ENCODE measurements at places on chromosomes 13 and 19. TPM values are rescaled to one million over a fixed set of nuclear protein-coding genes. Genes with fewer than 3 reads are reported as not detected.

- peaks cover 6% of the 10 kb centered on the region for H3K4me1 ChIP-seq
- no peak overlapping the region for H3K4me3 ChIP-seq
- H3K27me3 ChIP-seq: no peaks in the 10 kb centered on the region
Measured at GRCh38 chr13:25752957-25753551, 298.8 kb downstream of the SHISA2 start.

The RYR1 gene
- 1.5 TPM for total RNA-seq

DNA sequence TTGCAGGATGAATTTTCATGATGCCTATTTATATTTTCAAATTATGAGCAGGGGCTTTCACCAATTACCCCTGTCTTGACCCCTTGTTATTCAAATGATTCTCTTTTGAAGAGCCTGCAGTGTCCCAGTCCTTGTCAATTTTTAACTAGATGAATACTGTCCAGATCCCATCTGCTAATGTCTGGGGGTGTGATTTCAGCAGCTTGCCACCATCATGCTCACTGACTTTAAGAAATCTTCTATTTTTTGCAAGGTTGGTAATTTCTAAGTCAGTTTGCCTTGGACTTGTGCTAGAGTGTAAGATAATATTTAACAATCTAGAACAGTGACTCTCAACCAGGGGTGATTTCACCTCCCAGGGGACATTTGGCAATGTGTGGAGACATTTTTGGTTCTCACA lies 106.0 kb downstream of the CACNA1A start:
- DNase-seq: no peak
- no peak overlapping the region for H3K27ac ChIP-seq
- H3K27me3 ChIP-seq: peaks cover 11% of the 10 kb centered on the region
- no peak overlapping the region for H3K4me3 ChIP-seq

DNA sequence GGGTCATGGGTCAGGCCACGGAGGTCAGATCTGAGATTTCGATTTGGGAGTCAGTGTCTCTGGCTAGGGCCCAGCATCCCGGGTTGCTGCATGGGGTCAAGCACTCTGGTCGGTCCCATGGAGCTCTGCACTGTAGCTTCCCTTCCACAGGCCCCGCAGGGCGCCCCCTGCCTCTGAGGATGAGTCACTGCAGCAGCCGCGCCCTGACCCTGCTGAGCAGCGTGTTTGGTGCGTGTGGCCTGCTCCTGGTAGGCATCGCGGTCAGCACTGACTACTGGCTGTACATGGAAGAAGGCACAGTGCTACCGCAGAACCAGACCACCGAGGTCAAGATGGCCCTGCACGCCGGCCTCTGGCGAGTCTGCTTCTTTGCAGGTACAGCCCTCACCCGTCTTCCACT lies 3.6 kb downstream of the CACNG7 start:
- H3K4me1 ChIP-seq: peaks cover 24% of the 10 kb centered on the region
- H3K27ac ChIP-seq: no peak overlapping the region
- DNase-seq: no peak

DNA sequence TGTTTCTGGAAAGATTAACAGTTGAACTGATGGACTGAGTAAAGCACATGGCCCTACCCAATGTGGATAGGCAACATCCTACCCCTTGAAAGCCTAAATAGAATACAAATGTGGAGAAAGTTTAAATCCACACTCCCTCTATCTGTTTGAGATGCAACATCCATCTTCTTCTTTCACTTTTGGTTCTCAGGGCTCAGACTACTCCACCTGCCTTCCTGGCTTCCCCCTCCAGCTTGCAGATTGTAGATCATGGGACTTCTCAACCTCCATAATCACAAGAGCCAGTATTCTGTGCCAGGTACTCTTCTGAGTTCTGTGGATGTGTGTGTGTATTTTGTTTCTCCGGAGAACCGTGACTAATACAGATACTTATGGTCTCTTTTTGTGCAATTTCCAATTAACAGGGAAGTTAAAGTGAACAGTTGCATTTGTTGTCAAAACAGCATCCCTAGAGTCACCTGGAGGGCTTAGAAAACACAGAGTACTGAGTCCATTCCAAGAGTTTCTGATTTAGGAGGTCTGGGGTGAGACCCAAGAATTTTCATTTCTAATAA lies 590.3 kb upstream of the MIR17HG start:
- no peak overlapping the region for H3K27ac ChIP-seq
- no peaks in the 10 kb centered on the region for H3K36me3 ChIP-seq
- H3K4me1 ChIP-seq: peaks cover 7% of the 10 kb centered on the region
- DNase-seq: no peak
- no peaks in the 10 kb centered on the region for H3K27me3 ChIP-seq
- no peak overlapping the region for H3K4me3 ChIP-seq

DNA sequence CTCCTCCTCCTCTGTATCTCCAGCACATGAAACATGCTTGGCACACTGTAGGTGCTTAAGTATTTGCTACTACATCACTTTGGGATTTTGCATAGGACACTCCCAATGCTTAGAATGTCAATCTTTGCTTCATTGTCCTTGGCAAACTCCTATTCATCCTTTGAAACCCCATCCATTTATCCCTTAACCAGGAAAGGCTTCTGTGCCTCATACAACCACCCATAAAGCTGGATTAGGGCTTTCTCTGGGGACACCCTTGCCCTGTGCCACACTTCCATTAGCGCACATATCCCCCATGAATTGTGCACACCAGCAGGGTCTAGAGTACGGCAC lies 5.8 kb upstream of the EPS8L1 start:
- H3K36me3 ChIP-seq: no peaks in the 10 kb centered on the region
- no peak overlapping the region for H3K4me3 ChIP-seq
- peaks cover 95% of the 10 kb centered on the region for H3K27me3 ChIP-seq
- no peak overlapping the region for H3K27ac ChIP-seq
- no peak for DNase-seq

- H3K4me1 ChIP-seq: peaks cover 4% of the 10 kb centered on the region
- no peak overlapping the region for H3K4me3 ChIP-seq
- peaks cover 3% of the 10 kb centered on the region for H3K36me3 ChIP-seq
- no peak overlapping the region for H3K27ac ChIP-seq
- no peaks in the 10 kb centered on the region for H3K27me3 ChIP-seq
Measured at GRCh38 chr13:46374710-46375109, 12.3 kb downstream of the RUBCNL start.

DNA sequence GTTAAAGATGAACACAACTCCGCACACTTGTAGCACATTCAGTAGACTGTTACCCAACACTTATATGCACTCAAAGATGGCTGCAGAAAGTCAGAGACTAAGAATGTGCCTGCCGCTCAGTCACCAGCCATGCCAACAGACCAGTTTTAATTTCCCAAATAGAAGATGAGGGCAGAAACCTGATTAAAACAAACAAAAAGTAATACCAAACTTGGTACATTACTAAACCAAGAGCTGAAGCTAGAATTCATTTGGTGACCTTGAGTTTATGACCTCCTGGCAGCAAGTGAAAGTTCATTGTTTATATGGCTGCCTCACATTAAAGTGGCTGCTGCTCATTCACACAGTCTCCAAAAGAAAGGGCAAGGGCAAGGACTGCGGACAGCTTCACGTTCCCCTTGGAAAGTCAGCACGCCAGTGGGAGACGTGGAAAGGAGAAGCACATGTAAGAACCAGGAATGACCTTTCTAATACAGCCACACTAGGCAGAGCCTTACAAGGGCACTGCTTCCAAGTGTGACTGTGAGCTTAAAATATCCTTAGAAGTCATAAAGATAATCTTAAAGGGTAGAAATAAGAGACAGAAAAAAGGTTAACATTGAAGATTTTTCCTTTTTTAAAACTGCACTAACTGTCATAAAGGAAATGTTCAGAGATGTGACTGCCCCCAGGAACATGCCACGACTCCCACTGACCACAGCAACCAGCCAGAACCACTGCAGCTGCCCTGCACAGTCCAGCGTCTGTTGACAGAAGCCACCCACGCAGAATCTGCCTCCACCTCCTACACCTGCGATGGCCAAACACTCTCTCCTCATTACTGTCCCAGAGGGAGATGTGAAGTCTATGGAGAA lies 73.5 kb downstream of the STK24 start:
- H3K4me1 ChIP-seq: peaks cover 69% of the 10 kb centered on the region
- DNase-seq: no peak
- no peaks in the 10 kb centered on the region for H3K27me3 ChIP-seq
- no peak overlapping the region for H3K4me3 ChIP-seq
- H3K36me3 ChIP-seq: peaks cover under 1% of the 10 kb centered on the region
- H3K27ac ChIP-seq: no peak overlapping the region

DNA sequence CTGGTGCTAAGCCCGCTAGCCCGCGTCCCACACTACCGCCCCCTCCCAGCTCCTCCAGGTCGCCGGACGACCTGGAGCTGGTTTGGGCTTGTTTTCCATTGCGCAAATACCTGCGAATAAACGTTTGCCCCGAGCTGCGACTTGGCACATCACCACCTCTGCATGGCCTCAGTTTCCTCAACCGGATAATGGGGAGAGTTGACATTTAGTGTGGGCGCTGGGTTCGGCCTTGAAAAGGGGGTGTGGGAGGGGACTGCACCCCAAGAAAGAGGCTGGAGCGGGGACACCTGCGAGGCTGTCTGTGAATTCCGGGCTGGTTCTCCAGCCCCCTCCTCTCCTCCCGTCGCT lies 11.0 kb upstream of the JUND start:
- DNase-seq: peak; percentile 24
- peak overlapping the region; percentile 91 for H3K4me3 ChIP-seq
- peaks cover 3% of the 10 kb centered on the region for H3K27me3 ChIP-seq
- no peaks in the 10 kb centered on the region for H3K36me3 ChIP-seq

The ZNF784 gene
- 12.4 TPM for total RNA-seq

DNA sequence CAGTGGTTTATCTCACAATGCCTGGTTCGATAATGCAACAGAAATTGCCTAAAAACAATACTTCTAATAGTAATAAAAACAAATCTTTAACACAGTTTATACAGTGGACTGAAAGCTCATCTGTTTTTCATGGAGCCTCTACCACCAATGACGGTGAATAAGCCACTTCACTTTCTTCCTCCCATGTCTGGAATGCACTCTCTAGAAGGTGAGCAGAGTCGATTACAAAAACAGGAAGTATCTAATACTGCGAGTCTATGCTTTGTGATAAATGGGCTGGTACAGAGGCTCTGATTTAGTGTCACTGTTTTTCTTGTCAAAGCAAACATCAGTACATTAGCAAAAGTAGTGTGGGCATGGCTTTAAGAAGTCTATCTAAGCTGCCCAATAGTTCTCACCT lies 1348.6 kb upstream of the SLC10A2 start:
- DNase-seq: no peak
- H3K27me3 ChIP-seq: no peaks in the 10 kb centered on the region
- no peaks in the 10 kb centered on the region for H3K36me3 ChIP-seq
- H3K4me1 ChIP-seq: peaks cover 4% of the 10 kb centered on the region
- H3K4me3 ChIP-seq: no peak overlapping the region
- no peak overlapping the region for H3K27ac ChIP-seq

The SYT3 gene
- 1.4 TPM for total RNA-seq

The RFPL4AL1 gene
- total RNA-seq: not detected

DNA sequence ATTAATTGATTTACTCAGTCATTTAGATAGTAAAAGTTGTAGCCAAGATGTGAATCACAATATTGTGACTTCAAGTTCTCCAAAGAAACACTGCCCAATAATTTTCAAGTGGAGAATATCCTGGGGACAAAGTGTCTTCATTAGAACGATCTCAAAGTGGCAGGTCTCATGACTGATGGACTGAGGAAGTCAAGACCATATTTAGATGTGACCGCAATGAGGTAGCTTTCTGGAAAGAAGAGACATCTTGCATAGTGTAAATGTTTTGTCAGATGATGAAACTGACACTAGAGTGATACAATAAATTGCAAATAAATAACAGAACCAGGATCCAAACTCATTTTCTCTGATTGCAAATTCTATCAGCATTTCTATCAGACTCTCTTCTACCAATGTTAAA lies 1476.9 kb downstream of the EFNB2 start:
- H3K4me3 ChIP-seq: no peak overlapping the region
- H3K36me3 ChIP-seq: no peaks in the 10 kb centered on the region
- DNase-seq: no peak
- peaks cover 4% of the 10 kb centered on the region for H3K4me1 ChIP-seq

The ZNF221 gene
- 14.3 TPM for total RNA-seq

The KIR3DL2 gene
- total RNA-seq: not detected

DNA sequence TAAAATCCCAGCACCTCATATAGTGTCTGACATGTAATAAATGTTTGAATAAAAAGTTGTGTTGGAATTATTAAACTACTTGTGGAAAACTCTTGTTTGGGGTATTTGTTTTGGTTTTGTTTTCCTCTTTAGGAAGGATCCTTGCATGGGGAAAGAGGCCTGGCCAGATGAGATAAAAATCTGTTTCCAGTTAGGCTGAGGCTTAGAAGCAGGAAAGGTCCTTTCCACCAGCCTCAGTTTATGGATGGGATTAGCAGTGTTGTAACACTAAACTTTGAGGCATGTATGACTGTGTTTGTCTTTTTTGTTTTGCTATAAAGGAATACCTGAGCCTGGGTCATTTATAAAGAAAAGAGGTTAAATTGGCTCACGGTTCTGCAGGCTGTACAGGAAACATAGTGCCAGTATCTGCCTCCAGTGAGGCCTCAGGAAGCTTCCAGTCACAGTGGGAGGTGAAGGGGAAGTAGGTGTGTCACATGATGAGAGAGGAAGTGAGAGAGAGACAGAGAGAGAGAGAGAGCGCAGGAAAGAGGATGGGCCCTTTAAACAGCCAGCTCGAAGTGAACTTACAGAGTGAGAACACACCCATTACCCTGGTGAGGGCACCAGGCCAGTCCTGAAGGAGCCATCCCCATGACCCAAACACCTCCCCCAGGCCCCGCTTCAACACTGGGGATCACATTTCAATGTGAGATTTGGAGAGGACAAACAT lies 21.6 kb downstream of the SPATA13 start:
- H3K4me1 ChIP-seq: peaks cover 82% of the 10 kb centered on the region
- no peak overlapping the region for H3K4me3 ChIP-seq
- no peak for DNase-seq
- peaks cover 13% of the 10 kb centered on the region for H3K36me3 ChIP-seq
- no peaks in the 10 kb centered on the region for H3K27me3 ChIP-seq

The TSSK6 gene
- 2.7 TPM for total RNA-seq

DNA sequence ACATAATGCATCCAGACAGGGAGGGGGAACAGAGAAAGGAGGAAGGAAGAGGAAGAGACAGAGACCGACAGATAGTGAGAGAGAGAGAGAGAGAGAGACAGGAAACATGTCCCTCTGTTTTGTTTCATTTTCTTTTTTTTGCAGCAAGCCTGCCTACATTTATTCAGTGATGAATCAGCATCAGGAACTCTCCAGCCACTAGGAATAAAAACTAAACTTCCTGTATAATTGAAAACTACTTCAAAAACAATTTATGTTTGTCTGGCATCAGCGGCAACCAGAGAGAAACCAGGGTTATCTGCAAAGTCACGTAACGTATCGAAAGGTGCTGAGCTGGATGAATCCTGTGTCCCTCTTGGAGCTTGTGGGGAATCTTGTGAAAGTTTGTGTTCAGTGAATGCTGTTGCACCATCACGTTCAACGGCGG lies 148.6 kb upstream of the SOX21 start:
- H3K36me3 ChIP-seq: no peaks in the 10 kb centered on the region
- H3K27ac ChIP-seq: no peak overlapping the region
- H3K27me3 ChIP-seq: peaks cover 9% of the 10 kb centered on the region

- H3K27ac ChIP-seq: no peak overlapping the region
- H3K4me1 ChIP-seq: peaks cover 8% of the 10 kb centered on the region
- H3K27me3 ChIP-seq: no peaks in the 10 kb centered on the region
- no peak for DNase-seq
- H3K4me3 ChIP-seq: no peak overlapping the region
Measured at GRCh38 chr19:34306213-34306661, 51.9 kb downstream of the GARRE1 start.

GRCh38 chr13:66483712-66484111 lies 746.4 kb downstream of the PCDH9 start:
- DNase-seq: no peak
- H3K27ac ChIP-seq: no peak overlapping the region
- no peaks in the 10 kb centered on the region for H3K27me3 ChIP-seq

The RPS5 gene
- total RNA-seq: 1,215 TPM

The ZNF729 gene
- total RNA-seq: not detected

- H3K27ac ChIP-seq: peak overlapping the region; percentile 13
- peaks cover 29% of the 10 kb centered on the region for H3K4me1 ChIP-seq
- DNase-seq: peak; percentile 64
Measured at GRCh38 chr19:18292810-18293641, 11.6 kb upstream of the JUND start.

The ADGRE2 gene
- total RNA-seq: not detected
